ENCODE measurements at places on chromosomes 5 and 9. TPM values are rescaled to one million over a fixed set of nuclear protein-coding genes. Genes with fewer than 3 reads are reported as not detected.

The ADGRD2 gene
- not detected for total RNA-seq

The FOXD4L4 gene
- 0.29 TPM for total RNA-seq

The PCDHB4 gene
- 0.13 TPM for total RNA-seq

The FOXE1 gene
- not detected for total RNA-seq

The HSPB3 gene
- total RNA-seq = not detected
